Cardiac muscle cell (in vitro differentiated cells and primary cell): ENCODE measurements at places on chromosomes 7 and 10.

- DNase-seq: no peak
Observed at GRCh38 chr7:157596026-157596425, 259.2 kb downstream of the DNAJB6 start.

- DNase-seq: no peak
Observed at GRCh38 chr7:73892003-73892999, 31.3 kb downstream of the TMEM270 start.

GRCh38 chr10:11598712-11599397 lies 12.6 kb downstream of the USP6NL start:
- DNase-seq: no peak

- DNase-seq: no peak
Observed at GRCh38 chr10:102134416-102134815, 1.6 kb downstream of the PPRC1 start.

DNA sequence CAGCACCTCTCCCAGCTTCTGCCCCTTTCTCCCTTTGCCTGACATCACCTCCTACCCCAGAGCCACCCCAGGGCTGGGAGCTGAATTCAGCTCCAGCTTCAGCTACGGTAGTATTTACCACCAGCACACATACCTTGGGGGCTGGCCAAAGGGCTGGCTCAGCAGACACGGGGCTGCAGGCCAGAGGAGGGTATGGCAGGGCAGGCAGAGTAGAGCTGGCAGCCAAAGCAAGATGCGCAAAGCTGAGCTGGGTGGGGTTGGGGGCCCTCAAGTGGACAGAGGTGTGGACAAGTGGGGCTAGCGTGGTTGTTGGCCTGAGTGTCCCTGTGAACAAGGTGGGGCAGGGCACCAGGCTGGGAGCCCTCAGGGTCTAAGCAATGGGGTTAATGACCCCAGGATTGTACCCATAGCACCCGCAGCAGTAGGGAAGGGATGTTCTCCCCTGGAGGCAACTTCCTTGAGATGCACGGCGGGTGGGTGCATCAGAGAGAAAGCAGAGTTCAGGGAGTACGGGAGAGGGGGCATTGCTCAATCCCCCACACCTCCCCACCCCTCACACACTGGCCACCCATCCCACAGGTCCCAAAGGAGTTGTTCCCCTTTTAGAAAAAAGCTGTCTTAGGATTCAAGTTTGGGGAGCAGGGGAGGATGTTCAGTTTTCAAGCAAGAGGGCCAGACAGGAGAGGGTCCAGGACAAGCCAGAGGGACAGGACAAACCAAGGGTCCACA lies 8.0 kb downstream of the VSIR start:
- no peak for DNase-seq
